CD4-positive, alpha-beta T cell (primary cell): ENCODE measurements at places on chromosomes 4 and X.

DNA sequence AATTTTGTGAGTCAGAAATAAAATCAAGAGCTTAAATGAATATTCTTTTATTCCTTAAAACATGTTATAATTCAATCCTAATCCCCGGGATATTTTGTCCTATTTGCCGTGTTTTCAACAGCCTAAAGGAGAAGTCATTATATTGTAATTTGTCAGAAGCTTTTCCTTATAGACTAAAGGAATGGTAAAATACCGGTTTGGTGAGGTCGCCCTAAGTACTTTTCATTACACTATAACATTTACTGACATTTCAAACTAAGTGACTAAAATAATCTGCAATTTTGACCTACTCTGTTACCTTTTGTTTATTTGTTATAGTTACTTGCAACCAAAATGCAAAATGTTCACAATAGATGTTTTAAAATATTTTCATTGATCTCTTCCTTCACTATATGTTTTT lies 8.8 kb downstream of the DCLK2 start:
- H3K4me3 ChIP-seq: no peak overlapping the region
- DNase-seq: no peak
- H3K36me3 ChIP-seq: no peaks in the 10 kb centered on the region

- H3K36me3 ChIP-seq: no peaks in the 10 kb centered on the region
- H3K4me1 ChIP-seq: no peaks in the 10 kb centered on the region
- no peak overlapping the region for H3K27ac ChIP-seq
- no peaks in the 10 kb centered on the region for H3K27me3 ChIP-seq
- H3K4me3 ChIP-seq: no peak overlapping the region
These were observed 20.5 kb downstream of the PNMA6E start for GRCh38 chrX:153380691-153381090.

DNA sequence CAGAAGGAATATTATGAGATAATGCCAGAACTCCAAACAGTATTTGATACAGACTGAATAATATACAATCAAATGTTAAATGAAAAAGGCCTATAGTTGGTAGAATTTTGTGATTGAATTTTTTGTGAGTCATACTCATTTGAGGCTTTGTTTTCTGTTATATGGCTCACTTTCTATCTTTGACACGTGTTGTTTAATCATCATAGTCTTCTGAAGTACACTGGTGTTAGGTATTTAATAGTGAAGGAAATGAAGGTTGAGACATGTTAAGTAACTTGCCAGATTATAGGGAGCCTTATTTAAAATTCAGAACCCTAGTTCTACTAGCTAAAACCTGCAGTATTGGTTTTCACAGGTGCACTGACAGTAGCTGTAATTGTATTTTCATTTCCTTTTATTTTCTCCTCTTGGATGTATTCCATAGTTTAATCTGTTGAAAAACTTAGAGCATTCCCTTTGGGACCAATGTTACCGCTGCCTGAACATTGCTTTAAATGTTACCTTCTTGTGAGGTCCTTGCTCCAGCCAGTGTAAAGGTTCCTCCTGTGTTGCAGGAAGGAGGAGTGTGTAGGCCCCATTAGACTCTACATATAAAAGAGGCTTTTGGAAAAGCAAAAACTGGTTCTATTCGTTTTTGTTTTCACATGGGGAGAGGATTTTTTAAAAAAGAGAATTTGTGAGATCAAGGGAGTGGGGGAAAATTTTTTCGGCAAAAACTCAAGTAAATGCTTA lies 224.1 kb downstream of the ARHGAP10 start:
- no peak for DNase-seq
- H3K36me3 ChIP-seq: no peaks in the 10 kb centered on the region

- H3K4me1 ChIP-seq: peaks cover 14% of the 10 kb centered on the region
- peaks cover 25% of the 10 kb centered on the region for H3K36me3 ChIP-seq
- no peak overlapping the region for H3K27ac ChIP-seq
- peaks cover 3% of the 10 kb centered on the region for H3K27me3 ChIP-seq
- DNase-seq: no peak
These were observed 1.4 kb downstream of the SMARCA5 start for GRCh38 chr4:143514901-143515300.

GRCh38 chr4:32073542-32073941 lies 1353.4 kb downstream of the PCDH7 start:
- no peaks in the 10 kb centered on the region for H3K4me1 ChIP-seq
- H3K27me3 ChIP-seq: no peaks in the 10 kb centered on the region
- no peak overlapping the region for H3K27ac ChIP-seq
- no peak overlapping the region for H3K4me3 ChIP-seq
- DNase-seq: no peak

GRCh38 chr4:24477919-24478318 lies 106.4 kb downstream of the DHX15 start:
- H3K27me3 ChIP-seq: peaks cover 24% of the 10 kb centered on the region
- DNase-seq: no peak
- H3K36me3 ChIP-seq: no peaks in the 10 kb centered on the region
- no peak overlapping the region for H3K4me3 ChIP-seq
- H3K27ac ChIP-seq: no peak overlapping the region
- H3K4me1 ChIP-seq: peaks cover 6% of the 10 kb centered on the region

GRCh38 chr4:68447201-68447600 lies at the start of gene TMPRSS11E:
Gene TMPRSS11E, plus strand, starts transcription at chr4:68447463. Its CDS starts 50 bp downstream, at chr4:68447513.
- no peaks in the 10 kb centered on the region for H3K36me3 ChIP-seq
- H3K27me3 ChIP-seq: no peaks in the 10 kb centered on the region
- no peak for DNase-seq
- peaks cover 3% of the 10 kb centered on the region for H3K4me1 ChIP-seq
- H3K4me3 ChIP-seq: no peak within 1 kb of the TSS
- H3K27ac ChIP-seq: no peak within 1 kb of the TSS

GRCh38 chr4:144288011-144288903 lies 147.7 kb upstream of the GYPA start:
- no peaks in the 10 kb centered on the region for H3K4me1 ChIP-seq
- no peak for DNase-seq
- H3K27ac ChIP-seq: no peak overlapping the region
- no peak overlapping the region for H3K4me3 ChIP-seq

GRCh38 chr4:151489462-151490203 lies 80.7 kb downstream of the FHIP1A start:
- H3K27me3 ChIP-seq: peaks cover 2% of the 10 kb centered on the region
- no peaks in the 10 kb centered on the region for H3K4me1 ChIP-seq
- H3K27ac ChIP-seq: no peak overlapping the region
- no peak overlapping the region for H3K4me3 ChIP-seq
- no peaks in the 10 kb centered on the region for H3K36me3 ChIP-seq

DNA sequence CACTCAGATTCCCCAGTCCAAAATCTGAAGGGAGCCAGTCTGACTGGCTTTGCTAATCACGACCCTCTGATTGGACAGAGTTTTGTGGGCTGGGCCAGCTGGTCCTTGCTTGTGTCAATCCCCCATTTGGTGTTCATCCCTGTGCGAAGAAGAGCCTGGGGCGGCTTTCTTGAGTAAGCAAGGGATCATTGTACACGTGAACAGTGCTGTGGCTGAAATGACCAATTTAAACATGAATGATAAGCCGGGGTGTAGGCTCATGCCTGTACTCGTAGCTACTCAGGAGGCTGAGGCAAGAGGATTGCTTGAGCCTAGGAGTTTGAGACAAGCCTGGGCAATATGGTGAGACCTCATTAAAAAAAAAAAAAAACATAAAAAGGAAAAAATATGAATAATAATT lies 379.1 kb downstream of the RAPGEF2 start:
- H3K27me3 ChIP-seq: peaks cover 6% of the 10 kb centered on the region
- H3K4me3 ChIP-seq: no peak overlapping the region
- DNase-seq: no peak
- H3K4me1 ChIP-seq: no peaks in the 10 kb centered on the region
